ENCODE measurements at places on chromosomes 13 and 19.
A peak's percentile ranks its signal among the peaks of the same experiment; 100 is the strongest.

- DNase-seq = no peak
These were observed 17.7 kb upstream of the SERPINE3 start for GRCh38 chr13:51321836-51322235.

DNA sequence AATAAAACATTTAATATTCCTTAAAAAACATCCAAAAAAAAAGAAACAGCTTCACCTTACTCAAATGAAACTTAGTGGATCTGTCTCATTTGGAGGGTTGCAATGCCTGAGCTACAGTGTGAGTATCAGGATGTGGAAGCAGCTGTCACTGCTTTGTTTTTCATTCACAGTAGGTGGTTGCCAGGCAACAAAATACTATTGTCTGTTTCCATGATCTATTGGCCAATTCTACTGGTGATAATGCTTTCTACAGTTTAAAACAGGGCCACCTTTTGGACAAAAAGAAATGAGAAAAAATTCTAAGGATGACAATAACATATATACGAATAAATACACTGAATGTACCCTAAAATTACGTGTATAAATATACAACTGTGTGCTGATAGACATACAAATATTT is 3.0 kb downstream of the ENOX1 start:
- DNase-seq = peak; percentile 89

DNA sequence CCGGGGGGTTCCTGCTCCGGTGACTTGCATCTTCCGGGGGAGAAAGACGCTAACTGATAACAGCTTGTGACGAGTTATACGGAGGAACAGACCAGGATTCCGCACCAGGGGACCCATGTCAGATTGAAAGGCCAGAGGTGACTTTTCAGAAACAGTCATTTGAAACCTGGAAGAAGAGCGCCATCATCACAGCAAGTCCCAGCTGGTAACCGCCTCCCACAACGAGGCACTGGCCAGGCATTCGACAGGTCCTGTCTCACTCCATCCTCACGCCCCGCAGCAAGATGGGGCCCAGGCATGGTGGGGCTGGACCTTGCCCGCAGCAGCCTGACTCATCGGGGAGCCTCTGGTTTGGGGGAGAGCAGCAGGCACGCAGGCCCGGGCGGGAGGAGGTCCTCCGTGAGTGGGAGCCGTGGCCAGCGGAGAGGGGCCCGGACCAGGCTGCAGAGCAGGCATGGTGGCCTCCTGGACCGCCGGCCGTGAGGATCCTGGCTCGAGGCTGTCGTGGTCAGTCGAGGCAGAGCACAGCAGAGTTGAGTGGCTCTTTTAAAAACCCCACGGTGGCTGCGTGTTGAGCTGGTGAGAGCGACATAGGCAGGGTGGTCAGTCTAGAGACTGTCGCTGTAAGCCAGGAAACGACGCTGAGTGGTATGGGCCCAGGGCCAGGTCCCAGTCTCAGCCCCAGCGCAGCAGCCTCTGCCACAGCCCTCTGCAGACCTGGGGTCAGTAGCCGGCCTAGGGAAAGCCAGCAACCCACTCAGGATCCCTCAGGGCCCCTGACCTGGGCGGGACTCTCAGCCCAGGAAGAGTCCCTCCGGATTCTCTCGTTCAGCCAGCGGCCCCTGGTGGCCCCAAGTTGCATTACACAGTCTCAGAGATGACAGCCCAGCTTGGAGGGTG is 94.9 kb upstream of the MCF2L start:
- peak; percentile 65 for DNase-seq

- DNase-seq = peak; percentile 13
These were observed 292.1 kb upstream of the MAB21L1 start for GRCh38 chr13:35768551-35768950.

- DNase-seq = no peak
These were observed 34.0 kb upstream of the HOMER3 start for GRCh38 chr19:18975011-18975410.

DNA sequence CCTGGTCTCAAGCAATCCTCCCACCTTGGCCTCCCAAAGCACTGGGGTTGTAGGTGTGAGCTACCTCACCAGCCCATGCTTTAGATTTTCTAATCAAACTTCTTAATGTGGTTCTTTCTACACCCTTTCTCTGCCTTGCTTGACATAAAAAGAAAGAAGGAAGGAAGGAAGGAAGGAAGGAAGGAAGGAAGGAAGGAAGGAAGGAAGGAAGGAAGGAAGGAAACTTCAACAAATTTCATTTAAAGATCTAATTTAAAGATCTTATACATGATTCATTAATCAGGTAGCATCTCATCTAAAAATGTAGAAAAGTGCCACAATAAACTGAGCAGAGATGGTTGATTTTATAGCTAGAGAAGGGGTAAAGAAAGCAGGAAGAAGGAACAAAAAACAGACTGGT is 215.0 kb downstream of the DIAPH3 start:
- DNase-seq = no peak

DNA sequence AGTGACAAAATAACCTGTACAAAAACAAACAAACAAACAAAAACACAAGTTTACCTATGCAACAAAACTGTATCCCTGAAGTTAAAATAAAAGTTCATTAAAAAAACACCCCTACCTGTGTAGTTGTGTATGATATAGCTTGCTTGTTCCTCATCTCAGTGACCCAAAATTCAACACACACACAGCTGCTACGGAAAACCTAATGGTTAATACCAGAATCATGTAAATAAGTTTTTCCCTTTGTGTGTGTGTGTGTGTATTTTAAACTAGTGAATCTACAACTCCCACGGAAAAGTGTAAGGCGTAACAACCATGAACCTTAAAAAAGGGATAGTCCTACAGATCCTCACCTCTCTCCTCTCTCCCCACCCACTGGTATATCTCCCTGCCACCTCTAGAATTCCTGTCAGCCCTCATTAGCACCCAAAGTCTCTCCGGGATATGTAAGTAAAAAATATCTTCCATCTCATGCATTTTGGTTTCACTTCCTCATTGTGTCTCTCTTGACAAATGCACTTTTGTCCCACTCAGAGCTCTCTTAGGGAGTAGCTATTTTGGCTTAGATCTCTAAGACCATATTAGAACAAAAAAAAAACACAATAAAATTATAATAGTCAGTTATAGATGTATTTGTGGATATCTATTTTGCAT is 2236.5 kb downstream of the PCDH9 start:
- no peak for DNase-seq

DNA sequence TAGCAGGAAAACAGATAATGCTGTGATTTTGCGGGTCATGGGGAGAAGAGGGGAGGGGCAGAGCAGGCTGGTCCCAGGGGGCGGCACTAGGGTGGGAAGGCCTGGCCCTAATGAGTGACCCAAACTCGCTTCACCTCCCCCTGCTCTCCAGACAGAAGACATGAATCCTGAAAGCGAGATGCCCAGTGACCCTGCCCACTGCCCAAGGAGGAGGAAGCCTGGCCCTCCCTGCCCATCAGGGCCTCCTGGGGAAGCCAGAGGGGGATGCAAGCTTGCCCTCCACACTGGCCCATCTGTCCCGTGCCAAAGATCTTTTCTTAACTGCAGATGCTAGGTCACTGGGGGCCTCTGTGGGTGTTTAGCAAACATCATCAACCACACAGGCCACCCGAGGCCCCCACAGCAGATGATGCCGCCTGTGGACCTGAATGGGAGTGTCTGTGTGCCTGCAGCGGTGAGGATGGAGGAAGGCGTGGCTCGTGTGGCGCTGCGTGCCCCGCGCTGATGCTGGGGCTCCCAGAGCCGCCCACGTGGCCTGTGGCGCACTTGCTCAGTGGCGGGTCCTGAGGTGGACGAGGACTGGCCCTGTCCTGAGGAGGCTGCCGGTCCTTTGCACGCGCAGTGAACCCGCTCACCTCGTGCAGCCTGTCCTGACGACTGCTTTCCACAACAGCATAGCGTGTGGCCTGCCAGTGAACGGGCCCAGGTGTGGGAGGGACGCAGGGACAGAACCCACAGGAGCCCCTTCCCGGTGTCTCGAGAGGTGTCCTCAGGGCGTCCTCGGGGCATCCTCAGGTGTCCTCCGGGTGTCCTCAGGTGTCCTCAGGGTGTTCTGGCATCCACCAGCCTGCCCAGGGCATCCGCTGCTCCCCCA is 80.5 kb upstream of the MCF2L start:
- DNase-seq = no peak

GRCh38 chr13:104015646-104016396 is 949.6 kb upstream of the SLC10A2 start:
- peak; percentile 94 for DNase-seq

DNA sequence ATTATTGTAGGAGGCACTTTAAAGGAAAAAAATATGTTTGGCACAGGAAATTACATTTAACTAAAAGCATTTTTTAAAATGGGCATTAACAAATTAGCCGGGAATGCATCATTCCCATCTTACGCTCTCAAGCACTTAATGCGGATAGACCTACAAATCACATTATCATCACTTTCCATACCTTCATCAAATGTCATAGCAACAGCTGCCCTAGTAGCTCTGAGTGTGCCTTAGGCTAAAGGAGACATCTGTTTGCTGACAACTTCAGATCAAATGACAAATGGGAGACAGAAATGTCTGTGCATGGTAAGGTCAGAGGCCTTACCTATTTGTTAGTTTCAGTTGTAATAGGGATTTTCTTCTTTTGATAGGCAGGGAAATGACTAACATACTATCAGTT is 773.2 kb upstream of the SLC10A2 start:
- DNase-seq = no peak

DNA sequence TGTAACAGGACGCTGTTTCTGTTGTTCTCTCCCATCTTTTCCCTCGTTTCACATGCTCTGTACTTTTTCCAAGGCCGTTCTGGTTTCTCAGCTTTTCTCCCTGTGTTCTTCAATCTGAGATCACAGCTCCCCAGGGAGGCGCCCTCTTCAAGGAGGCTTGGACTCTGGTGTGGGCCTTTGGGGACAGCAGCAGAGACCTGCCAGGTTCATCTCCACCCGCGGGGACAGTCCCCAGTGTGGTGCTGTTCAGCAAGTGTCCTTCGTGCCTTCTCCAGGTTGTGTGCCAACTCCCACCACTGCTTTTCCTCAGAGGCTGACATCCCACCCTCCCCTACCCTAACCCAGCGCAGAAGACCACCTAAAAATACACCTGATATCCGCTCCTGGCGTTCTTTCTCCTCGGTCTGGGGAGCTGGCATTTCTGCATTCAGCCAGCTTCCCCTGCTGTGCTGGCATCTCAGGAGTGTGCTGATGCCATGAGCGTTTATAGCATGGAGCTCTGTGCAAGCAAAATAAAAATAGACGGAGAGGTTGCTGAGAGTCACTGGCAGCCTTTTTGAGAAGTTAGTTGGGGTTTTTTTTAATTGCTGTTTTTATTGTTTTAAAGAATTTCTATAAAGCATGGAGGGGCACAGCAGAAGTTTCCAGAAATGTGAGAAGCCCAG is 149.4 kb downstream of the STK24 start:
- no peak for DNase-seq

DNA sequence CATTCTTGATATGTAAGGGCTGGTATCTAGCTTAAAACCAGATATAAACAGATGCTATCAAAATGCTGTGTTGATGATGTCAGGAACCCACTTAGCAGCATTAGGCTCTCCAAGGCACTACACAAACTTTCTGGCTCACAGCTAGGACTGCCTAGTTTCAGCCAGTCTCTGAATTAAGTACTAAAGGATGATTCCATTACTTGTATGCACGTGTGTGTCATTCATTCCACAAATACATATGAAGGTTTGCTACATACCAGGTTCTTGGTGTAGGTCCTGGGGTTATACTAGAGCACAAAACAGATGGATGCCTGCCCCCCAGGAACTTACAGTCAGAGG is 151.5 kb downstream of the RGCC start:
- DNase-seq = no peak

DNA sequence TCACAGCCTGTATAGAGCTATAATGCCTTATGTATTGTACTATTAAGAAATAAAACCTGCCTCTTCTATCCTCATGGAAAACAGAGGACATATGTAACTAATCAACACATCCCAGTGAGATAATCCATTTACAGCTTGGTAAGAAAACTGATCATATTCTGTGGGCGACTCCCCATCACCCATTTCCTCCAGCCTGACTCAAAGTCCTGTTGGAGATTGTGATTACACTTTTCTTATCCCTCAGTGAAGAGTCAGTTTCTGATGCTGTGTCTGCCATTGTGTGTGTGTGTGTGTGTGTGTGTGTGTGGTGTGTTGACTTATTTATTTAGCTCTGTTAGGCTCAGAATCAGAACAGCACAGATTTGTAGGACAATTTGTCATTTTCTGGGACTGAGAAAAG is 212.8 kb downstream of the FGF9 start:
- DNase-seq = no peak

GRCh38 chr19:52196256-52196967 is 6.6 kb downstream of the PPP2R1A start:
- DNase-seq = no peak

DNA sequence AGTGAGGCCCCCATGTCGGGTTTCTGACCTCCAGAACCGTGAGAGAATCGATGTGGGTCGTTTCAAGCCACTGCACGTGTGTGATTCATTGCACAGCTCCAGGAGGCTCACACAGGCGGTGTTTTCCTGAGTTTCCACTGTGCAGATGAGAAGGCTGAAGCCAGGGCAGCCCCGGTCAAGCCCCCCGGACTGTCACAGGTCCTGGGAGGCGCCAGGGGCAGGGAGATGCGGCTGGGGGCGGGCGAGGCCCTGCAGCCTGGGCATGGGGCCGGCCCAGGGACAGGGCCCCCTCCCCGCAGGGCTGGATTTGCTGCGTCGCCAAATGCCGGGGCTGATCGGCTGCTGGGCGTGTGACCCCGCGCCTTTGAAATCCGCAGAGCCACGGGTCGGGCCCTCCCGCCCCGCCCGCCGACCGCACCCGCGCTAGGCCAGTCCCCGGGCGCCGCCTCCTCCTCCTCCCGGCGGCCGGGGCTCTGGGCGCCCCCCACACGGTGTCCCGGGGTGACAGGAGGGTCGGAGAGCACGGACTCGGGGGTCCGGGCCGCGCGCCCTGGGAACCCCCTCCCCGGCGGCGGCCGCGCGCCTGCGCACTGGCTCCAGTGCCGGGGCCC is 9.9 kb upstream of the MKNK2 start:
- peak; percentile 73 for DNase-seq

GRCh38 chr13:26186995-26187394 is 35.1 kb downstream of the RNF6 start:
- no peak for DNase-seq

- no peak for DNase-seq
These were observed at the start of gene TMEM38A for GRCh38 chr19:16660763-16661479. TMEM38A (plus strand) TSS chr19:16661139; CDS start chr19:16661218, 79 bp downstream.

GRCh38 chr19:4010808-4011110 is 3.2 kb downstream of the PIAS4 start:
- no peak for DNase-seq

GRCh38 chr13:90800082-90800746 is 547.3 kb upstream of the MIR17HG start:
- DNase-seq = peak; percentile 59

DNA sequence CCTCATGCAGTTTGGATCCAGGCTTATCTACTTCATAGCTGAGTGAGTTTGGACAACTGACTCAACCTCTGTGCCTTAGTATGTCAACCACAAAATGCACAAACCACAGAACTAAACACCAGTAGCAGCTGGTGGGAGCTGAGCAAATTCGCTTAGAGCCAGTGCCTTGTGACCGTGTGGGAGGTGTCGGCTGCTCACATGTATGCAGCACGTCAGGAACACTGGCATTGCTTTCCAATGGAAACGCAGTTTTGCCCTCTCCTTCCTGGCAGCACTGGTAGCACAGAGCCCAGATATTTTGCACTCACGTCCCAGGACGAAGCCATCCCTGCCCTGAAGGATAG is 8.3 kb upstream of the NTN5 start:
- peak; percentile 76 for DNase-seq
